Vagina (tissue), 2 donors: ENCODE measurements at places on chromosomes 4 and X. TPM values are rescaled to one million over a fixed set of nuclear protein-coding genes. Genes with fewer than 3 reads are reported as not detected.

- no peaks in the 10 kb centered on the region for H3K27me3 ChIP-seq
- no peak overlapping the region for H3K27ac ChIP-seq
- no peaks in the 10 kb centered on the region for H3K4me1 ChIP-seq
Observed at GRCh38 chr4:531721-532565, 32.9 kb downstream of the PIGG start.

TSPAN7 gene
- 38.5 TPM for total RNA-seq

NMU gene
- 8.1 TPM for total RNA-seq

GRCh38 chr4:21181716-21182115 is 481.5 kb downstream of the PACRGL start:
- H3K4me1 ChIP-seq: no peaks in the 10 kb centered on the region
- H3K27me3 ChIP-seq: no peaks in the 10 kb centered on the region
- no peaks in the 10 kb centered on the region for H3K36me3 ChIP-seq
- no peak for DNase-seq
- H3K4me3 ChIP-seq: no peak overlapping the region

MAP9 gene
- total RNA-seq: 3.4 TPM

KLHL4 gene
- total RNA-seq: 0.25 TPM

ASMTL gene
- total RNA-seq: 31.7 TPM

GRCh38 chr4:108029016-108029720 is 39.5 kb downstream of the HADH start:
- H3K36me3 ChIP-seq: no peaks in the 10 kb centered on the region
- no peak overlapping the region for H3K27ac ChIP-seq
- H3K4me3 ChIP-seq: no peak overlapping the region
- no peaks in the 10 kb centered on the region for H3K27me3 ChIP-seq

- DNase-seq: no peak
- H3K27me3 ChIP-seq: no peaks in the 10 kb centered on the region
- H3K4me3 ChIP-seq: no peak overlapping the region
- no peaks in the 10 kb centered on the region for H3K36me3 ChIP-seq
Observed at GRCh38 chr4:166014411-166014810, 141.4 kb downstream of the TLL1 start.

DNA sequence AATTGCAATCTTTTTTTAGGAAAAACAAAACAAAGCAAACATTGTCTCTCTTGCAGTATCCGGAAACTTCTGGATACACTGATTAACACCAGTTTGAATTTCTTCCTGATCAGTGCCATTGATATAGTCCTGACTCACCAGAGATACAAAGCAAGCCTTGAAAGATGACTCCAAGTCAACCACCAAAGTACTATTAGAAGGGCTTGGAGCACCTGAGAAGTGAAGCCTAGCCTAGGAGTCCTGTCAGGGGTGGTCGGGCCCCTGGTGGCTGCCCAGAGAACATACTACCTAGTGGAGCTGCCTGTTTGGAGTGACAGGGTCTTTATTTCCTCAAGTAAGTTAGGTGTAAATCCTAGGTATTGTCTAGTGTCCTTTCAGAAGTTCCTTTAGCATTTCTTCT is 593.2 kb downstream of the ZNF674 start:
- H3K27me3 ChIP-seq: no peaks in the 10 kb centered on the region
- H3K4me3 ChIP-seq: no peak overlapping the region
- no peak for DNase-seq
- no peaks in the 10 kb centered on the region for H3K36me3 ChIP-seq
- H3K4me1 ChIP-seq: no peaks in the 10 kb centered on the region

DNA sequence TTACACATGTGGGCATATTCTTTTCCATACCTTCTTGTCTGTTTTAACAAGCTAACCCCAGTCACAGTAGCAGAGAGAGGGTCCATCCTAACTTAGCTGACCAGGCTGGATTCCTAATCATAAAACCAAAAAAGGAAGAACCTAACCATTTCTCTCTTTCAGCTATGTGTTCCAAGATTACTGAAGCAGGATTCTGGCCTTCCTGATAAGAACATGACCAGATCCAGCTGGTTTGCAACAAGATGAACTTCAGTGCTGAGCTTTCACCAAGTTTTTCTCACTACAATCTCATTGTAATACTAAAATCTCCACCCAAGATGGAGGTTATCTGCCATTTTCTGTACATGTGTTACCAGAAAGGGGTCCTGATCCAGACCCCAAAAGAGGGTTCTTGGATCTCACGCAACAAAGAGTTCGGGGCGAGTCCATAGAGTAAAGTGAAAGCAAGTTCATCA is 20.4 kb upstream of the UBA6 start:
- peaks cover 6% of the 10 kb centered on the region for H3K4me1 ChIP-seq
- H3K27ac ChIP-seq: no peak overlapping the region
- peaks cover 8% of the 10 kb centered on the region for H3K36me3 ChIP-seq
- DNase-seq: no peak
- H3K4me3 ChIP-seq: no peak overlapping the region
- H3K27me3 ChIP-seq: no peaks in the 10 kb centered on the region

MTNR1A gene
- total RNA-seq: not detected
